Chondrocyte (in vitro differentiated cells): ENCODE measurements at places on chromosomes 11 and 22. TPM values are rescaled to one million over a fixed set of nuclear protein-coding genes. Genes with fewer than 3 reads are reported as not detected.

Gene SCARF2
- total RNA-seq = 56.5 to 88.8 TPM (median 86.5 TPM) in 3 replicates

Gene FOLR2
- not detected in 3 replicates for total RNA-seq

Gene CREB3L1
- 83.1 to 192 TPM (median 190 TPM) in 3 replicates for total RNA-seq

Gene ZNHIT2
- 7.9 to 8.7 TPM (median 7.9 TPM) in 3 replicates for total RNA-seq

Gene OR6A2
- total RNA-seq = 0.19 to 0.23 TPM in 2 of 3 replicates, not detected in the other

Gene THY1
- 198 to 219 TPM (median 215 TPM) in 3 replicates for total RNA-seq

Gene SLC35E4
- 5.3 to 7.9 TPM (median 7.6 TPM) in 3 replicates for total RNA-seq

Gene MTNR1B
- total RNA-seq = not detected in 3 replicates

Gene EIF1AD
- total RNA-seq = 30.6 to 36.6 TPM (median 34.0 TPM) in 3 replicates

Gene APOL4
- 0.12 TPM in 1 of 3 replicates, not detected in the others for total RNA-seq

DNA sequence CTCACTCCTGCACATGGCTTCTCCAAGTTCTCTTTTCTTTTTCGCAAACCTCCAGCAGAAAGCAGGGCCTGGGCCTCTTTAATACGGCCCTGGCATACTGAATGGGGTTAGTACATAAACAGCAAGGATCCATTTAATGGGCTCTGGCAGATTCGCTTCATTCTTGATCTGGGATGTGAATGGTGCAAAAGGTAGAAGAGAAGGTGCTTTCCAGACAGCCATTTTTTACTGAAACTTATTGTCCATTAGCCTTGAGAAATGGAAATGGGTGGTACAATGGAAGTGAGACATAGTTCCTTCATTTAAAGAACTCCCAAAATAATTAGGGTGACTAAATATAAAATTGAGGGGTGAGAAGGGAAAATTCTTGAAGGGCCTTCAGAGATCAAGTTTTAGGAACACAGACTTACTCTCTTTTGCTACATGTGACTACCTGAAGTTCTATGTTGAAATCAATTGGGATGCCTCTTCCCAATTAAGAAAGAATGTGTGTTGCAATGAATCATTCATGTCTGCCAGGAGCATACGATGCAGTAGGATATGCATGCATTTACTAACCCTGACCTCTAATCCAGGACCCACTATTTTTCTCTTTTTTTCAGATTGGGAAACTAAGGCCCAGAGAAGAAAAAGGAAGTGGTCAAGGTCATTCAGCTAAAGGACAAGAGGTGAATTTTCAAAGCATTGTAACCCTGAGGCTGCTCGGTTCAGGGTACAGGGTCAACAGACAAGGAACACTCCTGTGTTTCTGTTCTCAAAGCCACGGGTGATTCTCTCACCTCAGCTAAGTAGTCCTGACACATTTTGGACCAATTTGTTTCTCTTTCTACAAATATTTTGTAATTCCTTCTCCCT is 144.1 kb downstream of the BBOX1 start:
- DNase-seq = no peak
- peaks cover 4% of the 10 kb centered on the region for H3K36me3 ChIP-seq
- no peak overlapping the region for H3K27ac ChIP-seq
- H3K4me1 ChIP-seq = peaks cover 13% of the 10 kb centered on the region
- no peak overlapping the region for H3K4me3 ChIP-seq

- DNase-seq = no peak
- no peaks in the 10 kb centered on the region for H3K27me3 ChIP-seq
- peaks cover 19% of the 10 kb centered on the region for H3K4me1 ChIP-seq
- H3K27ac ChIP-seq = peak overlapping the region; percentile 95
- H3K36me3 ChIP-seq = peaks cover 5% of the 10 kb centered on the region
Observed at GRCh38 chr11:122882857-122883645, 492 bp downstream of the JHY start.

GRCh38 chr11:68429661-68430060 is 30.9 kb upstream of the PPP6R3 start:
- peaks cover 40% of the 10 kb centered on the region for H3K36me3 ChIP-seq
- no peak for DNase-seq
- H3K4me1 ChIP-seq = no peaks in the 10 kb centered on the region

- H3K27ac ChIP-seq = no peak overlapping the region
- DNase-seq = no peak
- H3K4me3 ChIP-seq = no peak overlapping the region
- peaks cover 2% of the 10 kb centered on the region for H3K4me1 ChIP-seq
- no peaks in the 10 kb centered on the region for H3K27me3 ChIP-seq
- no peaks in the 10 kb centered on the region for H3K36me3 ChIP-seq
Observed at GRCh38 chr11:33362051-33362910, 105.1 kb downstream of the HIPK3 start.

DNA sequence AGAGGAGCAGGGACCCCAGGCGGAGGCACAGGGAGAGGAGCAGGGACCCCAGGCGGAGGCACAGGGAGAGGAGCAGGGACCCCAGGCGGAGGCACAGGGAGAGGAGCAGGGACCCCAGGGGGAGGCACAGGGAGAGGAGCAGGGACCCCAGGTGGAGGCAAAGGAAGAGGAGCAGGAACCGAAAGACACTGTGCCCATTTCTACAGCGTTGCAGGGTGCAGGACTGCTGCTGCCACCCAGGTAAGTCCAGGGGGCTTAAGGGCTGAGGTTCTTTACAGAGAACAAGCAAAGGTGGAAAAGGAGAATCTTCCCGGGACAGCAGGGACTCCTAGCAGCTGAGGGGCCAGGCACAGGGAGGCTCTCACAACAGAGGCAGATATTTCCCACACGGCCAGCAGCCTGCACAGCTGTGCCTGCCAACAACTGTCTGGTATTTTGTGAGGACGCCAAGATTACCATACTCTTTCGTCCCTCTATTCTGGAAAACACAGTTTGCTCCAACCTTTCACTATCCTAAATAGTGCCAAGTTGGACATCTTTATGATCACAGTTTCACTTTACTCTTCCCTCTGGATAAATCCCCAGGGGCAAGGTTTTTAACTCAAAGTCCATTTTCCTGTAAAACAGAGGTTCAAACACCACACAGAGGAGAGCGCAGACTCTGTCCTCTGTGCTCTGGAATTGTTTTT is 39.4 kb downstream of the SHANK2 start:
- H3K27ac ChIP-seq = no peak overlapping the region
- no peak overlapping the region for H3K4me3 ChIP-seq
- H3K4me1 ChIP-seq = no peaks in the 10 kb centered on the region
- DNase-seq = peak; percentile 41
- no peaks in the 10 kb centered on the region for H3K36me3 ChIP-seq

DNA sequence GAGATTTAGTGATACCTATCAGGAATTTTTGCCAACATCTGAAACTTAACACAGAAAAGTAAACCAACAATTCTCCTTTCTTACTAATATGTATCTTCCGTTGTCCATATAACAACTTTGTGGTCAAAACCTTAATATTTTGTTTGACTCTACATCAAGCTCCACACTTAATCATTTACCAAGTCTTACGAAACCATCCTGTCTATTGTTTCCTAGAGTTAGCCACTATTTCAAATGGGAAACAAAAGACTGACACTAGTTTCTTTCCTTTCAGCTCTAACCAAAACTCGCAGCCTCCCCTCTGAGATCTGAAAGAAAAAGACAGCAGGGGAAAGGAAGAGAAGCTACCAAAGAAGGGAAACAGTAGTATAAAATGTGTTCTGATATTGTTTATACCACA is 26.5 kb upstream of the PRDM10 start:
- no peaks in the 10 kb centered on the region for H3K27me3 ChIP-seq
- no peak overlapping the region for H3K27ac ChIP-seq
- no peaks in the 10 kb centered on the region for H3K36me3 ChIP-seq
- H3K4me1 ChIP-seq = peaks cover 5% of the 10 kb centered on the region

- H3K4me3 ChIP-seq = no peak overlapping the region
- DNase-seq = no peak
- peaks cover 12% of the 10 kb centered on the region for H3K36me3 ChIP-seq
- peak overlapping the region; percentile 39 for H3K27ac ChIP-seq
- H3K27me3 ChIP-seq = no peaks in the 10 kb centered on the region
Observed at GRCh38 chr11:3995949-3996554, 98.5 kb upstream of the RRM1 start.

DNA sequence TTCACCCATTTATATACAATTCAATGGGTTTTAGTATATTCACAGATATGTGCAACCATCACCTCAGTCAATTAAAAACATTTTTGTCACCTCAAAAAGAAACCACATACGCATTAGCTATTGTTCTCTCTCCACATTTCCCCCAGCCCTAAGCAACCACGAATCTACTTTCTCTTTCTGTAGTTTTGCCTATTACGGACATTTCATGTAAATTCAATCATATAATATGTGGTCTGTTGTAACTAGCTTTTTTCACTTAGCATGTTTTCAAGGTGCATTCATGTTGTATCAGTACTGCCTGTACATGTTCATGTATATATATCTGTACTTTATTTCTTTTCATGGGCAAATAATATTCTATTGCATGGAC is 104.7 kb upstream of the RRM1 start:
- H3K27me3 ChIP-seq = no peaks in the 10 kb centered on the region
- H3K36me3 ChIP-seq = peaks cover 11% of the 10 kb centered on the region
- DNase-seq = no peak

DNA sequence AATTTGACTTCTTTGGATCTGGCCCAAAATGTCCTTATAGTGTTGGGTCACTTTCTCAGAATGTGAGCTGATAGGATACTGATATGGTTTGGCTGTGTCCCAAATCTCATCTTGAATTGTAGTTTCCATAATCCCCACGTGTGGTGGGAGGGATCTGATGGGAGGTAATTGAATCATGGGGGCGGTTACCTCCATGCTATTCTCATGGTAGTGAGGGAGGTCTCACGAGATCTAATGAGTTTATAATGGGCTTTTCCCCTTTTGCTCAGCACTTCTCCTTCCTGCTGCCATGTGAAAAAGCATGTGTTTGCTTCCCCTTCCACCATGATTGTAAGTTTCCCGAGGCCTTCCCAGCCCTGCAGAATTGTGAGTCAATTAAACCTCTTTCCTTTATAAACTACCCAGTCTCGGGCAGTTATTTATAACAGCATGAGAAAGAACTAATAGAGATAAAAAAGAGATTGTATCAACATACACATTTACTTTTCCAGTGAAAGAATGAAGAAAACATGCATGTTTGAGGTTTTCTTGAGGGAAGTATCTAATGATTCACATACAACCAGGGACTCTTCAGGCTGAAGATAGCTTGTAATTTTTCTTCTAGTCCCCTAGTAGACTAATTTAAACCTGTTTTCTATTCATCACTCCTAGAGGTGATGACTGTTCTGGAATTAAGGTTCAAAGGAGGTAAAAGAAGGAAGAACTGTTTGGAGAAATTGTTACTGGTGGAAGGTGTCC is 17.3 kb upstream of the CSTF3 start:
- H3K36me3 ChIP-seq = no peaks in the 10 kb centered on the region
- DNase-seq = no peak
- no peak overlapping the region for H3K4me3 ChIP-seq
- H3K27me3 ChIP-seq = no peaks in the 10 kb centered on the region

DNA sequence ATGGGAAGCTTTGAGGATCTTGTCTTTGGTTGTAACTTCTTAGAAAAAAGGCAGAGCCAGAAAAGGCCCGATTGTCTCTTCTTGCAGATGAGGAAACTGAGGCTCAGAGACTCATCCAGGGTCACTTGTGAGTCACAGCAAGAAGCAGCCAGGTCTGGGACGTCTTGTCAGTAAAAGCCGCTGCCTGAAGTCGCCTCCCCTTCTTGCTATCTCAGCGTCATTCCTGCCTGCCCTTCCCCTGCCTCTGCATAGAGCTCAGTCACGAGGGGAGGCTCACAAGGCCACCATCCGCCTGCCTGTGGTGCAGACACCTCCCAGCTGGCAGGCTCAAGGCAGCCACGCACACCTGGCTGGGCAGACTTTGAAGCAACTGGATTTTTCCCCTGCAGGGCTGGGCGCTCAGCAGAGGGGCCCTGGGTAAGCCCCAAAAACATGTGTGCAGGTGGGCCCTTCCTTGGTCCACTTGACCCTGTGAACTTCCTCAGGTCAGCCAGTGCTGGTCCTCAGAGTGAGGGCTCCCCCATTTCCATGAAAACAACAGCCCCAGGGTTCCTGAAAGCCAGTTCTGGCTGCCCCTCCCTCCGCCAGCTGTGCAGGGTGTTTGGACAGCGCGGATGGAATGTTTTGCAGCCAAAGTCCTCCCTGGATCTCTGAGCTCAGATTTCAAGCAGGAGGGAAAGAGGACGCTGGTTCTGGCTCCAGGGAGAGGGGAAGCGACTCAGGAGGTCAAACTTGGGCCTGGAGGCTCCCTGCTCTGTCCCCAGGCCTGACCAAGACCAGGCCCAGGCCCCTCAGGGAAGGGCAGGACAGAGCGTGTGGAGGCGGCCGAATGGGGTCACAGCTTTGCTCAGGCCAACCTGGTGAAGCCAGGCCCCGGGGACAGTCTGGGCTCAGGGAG is 6.0 kb upstream of the RAB3IL1 start:
- peak overlapping the region; percentile 21 for H3K4me3 ChIP-seq
- H3K4me1 ChIP-seq = peaks cover 41% of the 10 kb centered on the region
- H3K36me3 ChIP-seq = no peaks in the 10 kb centered on the region
- peak overlapping the region; percentile 95 for H3K27ac ChIP-seq
- peak; percentile 91 for DNase-seq
- H3K27me3 ChIP-seq = no peaks in the 10 kb centered on the region

- no peaks in the 10 kb centered on the region for H3K36me3 ChIP-seq
- peak; percentile 91 for DNase-seq
- peaks cover 32% of the 10 kb centered on the region for H3K4me1 ChIP-seq
- H3K4me3 ChIP-seq = peak overlapping the region; percentile 68
Observed at GRCh38 chr11:46390331-46391171, 1.0 kb downstream of the CHRM4 start.

GRCh38 chr11:74702383-74703007 is 28.7 kb downstream of the CHRDL2 start:
- no peak overlapping the region for H3K27ac ChIP-seq
- DNase-seq = no peak
- H3K36me3 ChIP-seq = no peaks in the 10 kb centered on the region
- no peaks in the 10 kb centered on the region for H3K27me3 ChIP-seq
- no peak overlapping the region for H3K4me3 ChIP-seq
- no peaks in the 10 kb centered on the region for H3K4me1 ChIP-seq

GRCh38 chr11:133521502-133521901 is 10.8 kb downstream of the OPCML start:
- H3K4me3 ChIP-seq = no peak overlapping the region
- H3K27me3 ChIP-seq = no peaks in the 10 kb centered on the region
- H3K36me3 ChIP-seq = no peaks in the 10 kb centered on the region

GRCh38 chr22:29139965-29140782 is 65.5 kb upstream of the EMID1 start:
- H3K36me3 ChIP-seq = peaks cover 4% of the 10 kb centered on the region
- H3K27me3 ChIP-seq = no peaks in the 10 kb centered on the region
- no peaks in the 10 kb centered on the region for H3K4me1 ChIP-seq
- H3K27ac ChIP-seq = no peak overlapping the region
- H3K4me3 ChIP-seq = no peak overlapping the region

DNA sequence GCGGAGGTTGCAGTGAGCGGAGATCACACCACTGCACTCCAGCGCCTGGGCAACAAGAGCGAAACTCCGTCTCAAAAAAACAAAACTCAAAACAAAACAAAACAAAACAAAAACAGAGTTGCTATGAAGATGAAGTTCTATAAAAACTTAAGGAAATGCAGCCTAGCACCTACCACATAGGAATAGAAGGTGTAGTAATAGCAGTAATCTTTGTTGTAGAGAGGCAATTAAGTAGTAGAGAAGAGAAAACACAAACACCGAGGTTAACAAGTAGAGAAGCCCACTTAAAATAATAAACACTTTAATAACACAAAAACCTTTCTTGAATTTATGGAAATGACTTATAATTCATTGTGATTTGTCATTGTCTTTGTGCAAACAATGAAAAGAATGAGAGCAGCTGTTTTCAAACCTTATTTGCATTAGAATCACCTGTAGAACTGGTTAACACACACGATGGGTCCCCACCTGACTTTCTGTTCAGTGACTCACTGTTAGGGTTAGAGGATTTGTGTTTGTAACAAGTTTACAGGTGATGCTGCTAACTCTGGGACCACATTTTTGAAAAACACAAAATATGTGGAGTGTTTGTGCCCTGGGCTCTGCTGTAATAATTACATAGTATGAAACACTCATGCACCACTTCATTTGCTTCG is 43.1 kb downstream of the TYR start:
- DNase-seq = no peak
- H3K36me3 ChIP-seq = no peaks in the 10 kb centered on the region
